Vein endothelial cell (primary cell): ENCODE measurements at places on chromosomes 2 and 18. TPM values are rescaled to one million over a fixed set of nuclear protein-coding genes. Genes with fewer than 3 reads are reported as not detected.

GDF7 gene
- total RNA-seq, result 2.5 and 11.8 TPM in 2 replicates

IFIH1 gene
- 5.9 and 7.7 TPM in 2 replicates for total RNA-seq

TUBB8B gene
- total RNA-seq, result not detected in 2 replicates

CSRNP3 gene
- total RNA-seq, result under 0.01 and 0.19 TPM in 2 replicates

TANC1 gene
- 89.2 and 98.1 TPM in 2 replicates for total RNA-seq

SLC23A3 gene
- total RNA-seq, result 2.3 and 2.6 TPM in 2 replicates

RGPD4 gene
- total RNA-seq, result not detected in 2 replicates

ERBB4 gene
- under 0.01 TPM in 2 replicates for total RNA-seq
